Osteoblast (primary cell): ENCODE measurements at places on chromosomes 7 and 10. TPM values are rescaled to one million over a fixed set of nuclear protein-coding genes. Genes with fewer than 3 reads are reported as not detected.

C10orf62 gene
- 0.29 and 0.36 TPM in 2 replicates for total RNA-seq

TWIST1 gene
- total RNA-seq: 101 and 113 TPM in 2 replicates

IDI2 gene
- total RNA-seq: not detected in 2 replicates

IDE gene
- total RNA-seq: 36.9 and 42.4 TPM in 2 replicates

PTF1A gene
- not detected in 2 replicates for total RNA-seq

- H3K27ac ChIP-seq: no peak within 1 kb of the TSS
- H3K4me3 ChIP-seq: peak within 1 kb of the TSS; percentile 39
- peak; percentile 96 for DNase-seq
- no peaks in the 10 kb centered on the region for H3K4me1 ChIP-seq
- H3K36me3 ChIP-seq: no peaks in the 10 kb centered on the region
Measured at GRCh38 chr10:97849687-97850402, at the start of gene GOLGA7B. TSS of gene GOLGA7B (plus strand) at chr10:97849843. CDS start at chr10:97850304, 461 bp downstream.

- no peak overlapping the region for H3K27ac ChIP-seq
- no peaks in the 10 kb centered on the region for H3K4me1 ChIP-seq
- H3K27me3 ChIP-seq: no peaks in the 10 kb centered on the region
- no peaks in the 10 kb centered on the region for H3K36me3 ChIP-seq
- H3K4me3 ChIP-seq: no peak overlapping the region
- DNase-seq: no peak
Measured at GRCh38 chr10:105763611-105764010, 1122.5 kb downstream of the SORCS3 start.

DNA sequence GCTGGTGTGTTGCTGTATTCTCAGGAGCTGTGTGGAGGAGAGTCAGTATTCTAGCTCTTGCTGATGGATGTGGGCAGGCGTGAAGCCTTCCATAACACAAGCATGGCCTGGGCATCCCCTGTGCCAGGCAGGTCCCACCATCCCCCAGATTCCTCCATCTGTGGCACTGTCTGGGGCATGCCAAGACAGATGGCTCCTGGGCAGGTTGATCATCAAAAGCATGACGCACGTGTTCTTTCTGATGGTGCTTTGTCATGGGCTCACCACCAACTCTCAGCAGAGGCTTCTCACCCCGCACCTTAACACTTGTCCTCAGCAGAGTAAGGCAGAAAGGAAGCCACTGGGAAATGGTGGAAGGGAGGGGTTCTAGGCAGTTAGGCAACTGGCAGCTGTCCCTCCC, 364.3 kb downstream of the PLXNA4 start:
- no peaks in the 10 kb centered on the region for H3K27me3 ChIP-seq
- H3K4me1 ChIP-seq: no peaks in the 10 kb centered on the region
- H3K36me3 ChIP-seq: no peaks in the 10 kb centered on the region

DNA sequence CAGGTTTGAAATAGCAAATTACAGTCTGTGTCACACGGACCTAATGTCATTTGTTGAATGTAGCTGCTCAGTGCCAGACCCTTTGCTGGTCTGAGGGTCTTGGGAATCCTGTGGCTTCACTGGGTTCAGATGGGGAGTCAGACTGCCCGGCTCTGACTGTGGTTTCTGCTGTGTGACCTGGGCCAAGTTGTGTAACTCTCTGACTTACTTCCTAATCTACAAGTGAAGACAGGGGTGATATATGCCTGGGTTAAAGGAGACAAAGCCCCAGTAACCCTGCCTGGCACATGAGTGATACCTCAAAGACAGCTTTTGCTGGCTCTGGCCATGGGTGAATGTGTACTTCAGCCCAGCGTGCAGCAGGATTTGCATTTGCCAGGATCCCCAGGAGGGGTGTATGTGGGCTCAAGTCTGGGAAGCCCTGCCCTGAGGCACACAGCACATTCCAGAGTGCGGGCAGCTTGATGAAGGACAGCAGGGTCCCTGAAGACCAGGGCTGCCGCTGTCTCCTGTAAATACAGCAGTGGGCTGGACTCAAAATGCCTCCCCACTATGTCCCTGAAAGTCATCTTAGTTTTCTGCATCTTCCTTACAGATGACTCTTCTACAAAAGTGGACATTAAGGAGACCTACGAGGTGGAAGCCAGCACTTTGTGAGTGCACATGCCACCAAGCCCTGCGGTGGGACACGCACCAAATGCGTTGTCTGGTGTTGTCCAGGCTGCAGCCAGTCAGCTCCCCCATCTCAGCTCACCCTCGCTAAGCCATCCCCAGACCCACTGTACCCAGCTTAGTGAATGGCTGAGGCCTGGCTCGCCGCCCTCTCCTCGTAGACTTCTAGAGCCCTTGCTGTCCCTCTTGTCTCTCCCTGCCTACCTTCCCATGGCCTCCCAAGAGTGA, 16.4 kb downstream of the NACAD start:
- H3K4me1 ChIP-seq: no peaks in the 10 kb centered on the region
- peak; percentile 89 for DNase-seq
- no peak overlapping the region for H3K4me3 ChIP-seq
- no peak overlapping the region for H3K27ac ChIP-seq

GRCh38 chr7:84513061-84513460, 318.5 kb upstream of the SEMA3A start:
- no peak overlapping the region for H3K27ac ChIP-seq
- H3K4me3 ChIP-seq: no peak overlapping the region
- H3K4me1 ChIP-seq: peaks cover 8% of the 10 kb centered on the region
- DNase-seq: no peak
- H3K36me3 ChIP-seq: no peaks in the 10 kb centered on the region

DNA sequence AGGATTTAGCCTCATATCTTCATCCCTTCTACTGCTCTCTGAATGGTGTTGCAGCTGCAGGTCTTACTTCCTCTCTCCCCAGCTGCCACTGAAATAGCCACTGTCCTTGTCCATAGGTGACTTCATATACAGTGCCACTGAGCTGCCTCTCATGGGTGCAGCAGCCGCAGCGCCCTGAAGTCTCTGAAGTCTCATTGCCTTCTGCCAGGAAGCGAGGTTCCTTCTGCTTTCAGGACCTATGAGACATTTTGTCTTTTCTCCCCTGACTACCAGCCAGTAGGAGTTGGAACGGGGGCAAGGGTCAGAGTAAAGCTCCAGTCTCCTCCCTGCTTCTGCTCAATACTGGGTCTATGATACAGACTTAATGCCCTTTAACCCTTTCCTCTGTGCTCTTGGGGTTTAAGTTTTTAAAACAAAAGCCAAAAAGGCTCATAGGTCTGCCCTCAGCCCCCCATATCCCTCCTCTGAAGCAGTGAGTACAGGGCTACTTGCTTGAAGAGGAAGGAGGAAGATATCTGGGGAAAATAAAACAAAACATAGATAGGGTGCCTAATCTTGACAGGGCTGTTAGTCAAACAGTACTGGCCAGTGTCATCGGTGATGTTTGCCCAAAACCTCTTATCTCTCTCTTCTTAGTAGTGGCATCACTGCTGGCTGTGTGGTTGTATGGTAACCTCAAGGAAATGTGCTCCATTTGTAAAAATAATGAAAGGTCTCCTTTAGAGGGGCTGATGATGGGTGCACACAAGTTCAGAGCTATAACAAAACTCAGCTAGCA, 7.1 kb downstream of the PLCE1 start:
- peak overlapping the region; percentile 26 for H3K27ac ChIP-seq
- peaks cover 32% of the 10 kb centered on the region for H3K4me1 ChIP-seq
- no peaks in the 10 kb centered on the region for H3K27me3 ChIP-seq
- no peak for DNase-seq
- no peaks in the 10 kb centered on the region for H3K36me3 ChIP-seq

GRCh38 chr7:37095122-37095521, 353.5 kb downstream of the ELMO1 start:
- no peak overlapping the region for H3K4me3 ChIP-seq
- H3K36me3 ChIP-seq: no peaks in the 10 kb centered on the region
- H3K27ac ChIP-seq: no peak overlapping the region
- H3K4me1 ChIP-seq: no peaks in the 10 kb centered on the region

DNA sequence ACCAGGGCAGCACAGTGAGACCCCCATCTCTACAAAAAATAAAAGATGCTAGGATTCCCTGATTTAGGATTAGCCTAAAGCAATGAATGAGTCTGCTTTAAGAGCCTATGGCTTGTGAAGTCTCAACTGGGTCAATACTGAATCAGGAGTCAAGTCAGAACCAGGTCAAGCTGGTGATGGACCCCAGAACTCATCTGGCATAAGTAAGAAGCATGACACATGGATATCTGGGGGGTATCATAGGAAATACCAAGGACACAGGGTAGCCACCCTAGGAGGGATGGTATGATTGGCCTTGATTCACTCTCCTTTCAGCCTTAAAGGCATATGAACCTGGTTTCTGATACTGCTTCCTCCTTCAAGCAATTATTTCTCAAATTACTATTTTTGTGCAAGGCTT, 78.4 kb upstream of the FAM133B start:
- H3K27me3 ChIP-seq: no peaks in the 10 kb centered on the region
- no peaks in the 10 kb centered on the region for H3K36me3 ChIP-seq
- H3K27ac ChIP-seq: peak overlapping the region; percentile 65
- H3K4me3 ChIP-seq: no peak overlapping the region
- DNase-seq: peak; percentile 41

DNA sequence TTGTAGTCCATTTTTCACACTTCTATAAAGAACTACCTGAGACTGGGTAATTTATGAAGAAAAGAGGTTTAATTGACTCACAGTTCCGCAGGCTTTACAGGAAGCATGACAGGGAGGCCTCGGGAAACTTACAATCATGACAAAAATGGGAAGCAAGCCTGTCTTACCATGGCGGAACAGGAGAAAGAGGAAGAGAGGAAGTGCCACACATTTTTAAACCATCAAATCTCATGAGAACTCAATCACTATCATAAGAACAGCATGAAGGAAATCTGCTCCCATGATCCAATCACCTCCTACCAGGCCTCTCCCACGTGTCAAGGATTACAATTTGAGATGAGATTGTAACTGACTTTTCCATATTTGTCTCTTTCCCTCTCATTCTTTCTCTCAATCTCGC, 9.3 kb upstream of the PNPLA8 start:
- no peak overlapping the region for H3K27ac ChIP-seq
- no peaks in the 10 kb centered on the region for H3K27me3 ChIP-seq
- H3K4me1 ChIP-seq: no peaks in the 10 kb centered on the region
- DNase-seq: no peak
- no peak overlapping the region for H3K4me3 ChIP-seq

DNA sequence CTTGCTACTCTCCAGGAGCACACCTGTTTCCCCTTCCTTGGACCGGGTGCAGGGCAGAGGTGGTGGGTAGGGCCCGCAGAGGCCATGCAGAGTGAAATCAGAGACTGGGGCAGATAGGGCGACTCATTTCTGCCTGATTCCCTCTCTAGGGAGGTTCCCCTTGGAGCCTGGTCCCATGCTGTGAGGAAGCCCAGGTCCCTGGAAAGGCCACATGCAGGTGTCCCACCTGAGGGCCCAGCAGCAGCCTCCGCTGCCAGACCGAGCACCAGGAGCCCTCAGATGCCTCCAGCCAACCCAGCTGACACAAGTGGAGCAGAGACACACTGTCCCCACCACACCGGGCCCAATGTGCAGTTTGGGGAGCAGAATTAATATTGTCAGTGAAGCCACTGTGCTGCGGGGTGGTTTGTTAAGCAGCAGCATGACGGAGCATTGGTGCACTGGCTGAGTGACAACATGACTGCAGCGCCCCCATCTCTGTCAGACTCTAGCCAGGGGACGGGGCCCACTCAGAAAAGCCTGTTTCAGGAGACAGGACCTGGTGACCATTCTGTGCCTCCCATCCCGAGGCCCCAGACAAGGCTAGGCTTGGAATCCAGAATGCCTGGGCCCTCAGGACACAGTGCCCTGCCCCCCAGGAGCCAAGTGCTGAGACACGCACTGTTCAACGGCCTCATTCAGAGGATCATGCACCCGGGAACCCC, 30.4 kb upstream of the RET start:
- H3K4me3 ChIP-seq: no peak overlapping the region
- no peak overlapping the region for H3K27ac ChIP-seq
- DNase-seq: peak; percentile 75

DNA sequence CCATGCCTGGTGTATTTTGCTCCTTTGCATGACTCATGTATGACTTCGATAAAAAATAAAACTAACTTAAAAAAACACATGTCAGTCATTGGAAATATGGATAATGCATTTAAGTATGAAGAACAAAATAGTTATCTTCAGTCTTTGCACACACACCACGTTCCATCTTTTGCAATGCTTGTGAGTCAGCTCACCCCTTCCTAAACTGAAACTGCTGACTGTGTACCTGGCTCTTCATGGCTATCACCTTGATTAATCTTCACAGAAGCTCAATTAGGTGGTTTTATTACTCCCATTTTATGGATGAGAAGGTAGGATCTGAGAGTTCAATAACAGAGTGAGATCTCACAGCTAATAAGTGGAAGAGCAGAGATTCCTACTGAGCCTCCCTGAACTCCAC, 79.5 kb downstream of the CARD11 start:
- H3K4me1 ChIP-seq: no peaks in the 10 kb centered on the region
- H3K36me3 ChIP-seq: no peaks in the 10 kb centered on the region
- H3K4me3 ChIP-seq: no peak overlapping the region
- H3K27ac ChIP-seq: no peak overlapping the region
- DNase-seq: no peak

GRCh38 chr10:71067098-71067740, 145.2 kb upstream of the UNC5B start:
- H3K36me3 ChIP-seq: no peaks in the 10 kb centered on the region
- no peaks in the 10 kb centered on the region for H3K4me1 ChIP-seq
- H3K27ac ChIP-seq: no peak overlapping the region
- DNase-seq: peak; percentile 71
- no peak overlapping the region for H3K4me3 ChIP-seq

- peak overlapping the region; percentile 66 for H3K27ac ChIP-seq
- no peak overlapping the region for H3K4me3 ChIP-seq
Measured at GRCh38 chr10:9762966-9763656, 1254.6 kb upstream of the CELF2 start.

GRCh38 chr7:38632411-38632810, 1.2 kb upstream of the AMPH start:
- peak; percentile 47 for DNase-seq
- no peak overlapping the region for H3K4me3 ChIP-seq
- H3K4me1 ChIP-seq: no peaks in the 10 kb centered on the region
- peaks cover 10% of the 10 kb centered on the region for H3K27me3 ChIP-seq
- no peaks in the 10 kb centered on the region for H3K36me3 ChIP-seq

DNA sequence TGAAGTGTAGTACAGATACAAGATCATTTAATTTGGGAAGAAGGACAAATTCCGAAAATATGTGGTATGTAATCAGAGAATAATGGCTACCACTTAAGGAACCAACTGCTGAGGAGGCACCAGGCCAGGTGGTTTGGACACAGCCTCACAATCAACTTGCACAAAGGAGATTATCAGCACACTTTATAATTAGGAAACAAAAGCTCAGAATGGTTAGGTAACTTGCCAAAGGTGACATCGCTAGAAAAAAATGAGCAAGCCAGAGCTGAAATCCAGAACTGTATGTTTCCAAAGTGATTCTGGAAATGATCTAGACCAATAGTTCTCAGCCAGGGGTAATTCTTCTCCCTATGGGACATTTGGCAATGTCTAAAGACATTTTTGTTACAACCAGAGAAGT, 36.6 kb downstream of the ERCC6 start:
- no peaks in the 10 kb centered on the region for H3K4me1 ChIP-seq
- no peak overlapping the region for H3K27ac ChIP-seq
- H3K27me3 ChIP-seq: no peaks in the 10 kb centered on the region
- H3K36me3 ChIP-seq: peaks cover 26% of the 10 kb centered on the region

GRCh38 chr7:139563856-139564255, 40.4 kb downstream of the CLEC2L start:
- no peaks in the 10 kb centered on the region for H3K27me3 ChIP-seq
- DNase-seq: no peak
- no peak overlapping the region for H3K27ac ChIP-seq
- H3K4me3 ChIP-seq: no peak overlapping the region
- H3K4me1 ChIP-seq: no peaks in the 10 kb centered on the region
